ENCODE measurements at places on chromosomes 1 and 21.

GRCh38 chr1:28278763-28279162 lies 19.4 kb downstream of the SESN2 start:
- H3K27ac ChIP-seq: no peak overlapping the region
- H3K36me3 ChIP-seq: peaks cover 11% of the 10 kb centered on the region
- H3K27me3 ChIP-seq: no peaks in the 10 kb centered on the region
- DNase-seq: no peak
- no peak overlapping the region for H3K4me3 ChIP-seq

DNA sequence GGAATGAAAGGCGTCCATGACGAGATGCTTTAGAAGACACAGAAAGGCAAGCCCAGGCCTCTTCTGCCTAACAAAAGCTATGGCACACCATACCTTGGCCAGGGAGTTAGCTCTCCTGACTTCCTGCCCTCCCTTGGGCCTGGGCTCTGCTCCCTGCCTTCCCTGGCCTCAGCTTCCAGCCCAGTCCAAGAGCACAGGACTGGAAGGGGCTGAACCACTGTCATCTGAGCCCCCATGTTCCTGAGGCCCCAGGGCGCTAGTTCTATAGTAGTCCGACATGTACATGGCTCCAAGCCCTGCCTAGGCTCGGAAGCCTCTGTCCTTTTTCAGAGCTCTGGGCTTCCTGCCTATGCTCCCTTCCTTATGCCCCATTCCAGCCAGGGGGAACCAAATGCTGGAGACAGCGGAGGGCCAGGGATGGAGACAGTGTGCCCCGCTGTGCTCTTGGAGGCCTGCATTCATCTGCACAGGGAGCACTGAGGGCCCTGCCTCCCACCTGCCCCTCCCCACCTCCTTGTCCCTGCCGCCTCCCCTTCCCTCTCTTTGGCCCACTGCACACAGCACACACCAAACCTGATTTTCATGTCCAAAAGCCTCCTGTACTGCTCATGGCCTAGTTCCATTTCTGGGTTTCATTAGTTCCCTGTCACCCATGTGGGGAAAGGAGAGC lies 240.1 kb downstream of the RHOU start:
- no peaks in the 10 kb centered on the region for H3K27me3 ChIP-seq
- H3K4me3 ChIP-seq: no peak overlapping the region

GRCh38 chr1:54479841-54480524 lies 68.0 kb upstream of the ACOT11 start:
- H3K36me3 ChIP-seq: no peaks in the 10 kb centered on the region
- no peak overlapping the region for H3K4me3 ChIP-seq
- H3K4me1 ChIP-seq: no peaks in the 10 kb centered on the region

- no peaks in the 10 kb centered on the region for H3K36me3 ChIP-seq
- peaks cover 3% of the 10 kb centered on the region for H3K27me3 ChIP-seq
These were observed 64.8 kb downstream of the SLX9 start for GRCh38 chr21:45004481-45005247.

Measured in prostate gland (tissue), 2 donors.